Caki2 (cell line): ENCODE measurements at places on chromosomes 7 and 10. TPM values are rescaled to one million over a fixed set of nuclear protein-coding genes. Genes with fewer than 3 reads are reported as not detected.

SLC16A9 gene
- 4.9 and 8.9 TPM in 2 replicates for total RNA-seq

MRLN gene
- total RNA-seq: not detected in 2 replicates

ZNF727 gene
- not detected in 2 replicates for total RNA-seq

NT5C2 gene
- total RNA-seq: 24.6 and 30.0 TPM in 2 replicates

FAM180A gene
- total RNA-seq: 0.84 TPM in 1 of 2 replicates, not detected in the other

SH2D4B gene
- not detected in 2 replicates for total RNA-seq

GIMAP2 gene
- not detected in 2 replicates for total RNA-seq

- peak; percentile 15 for DNase-seq
Measured at GRCh38 chr10:76491216-76491615, 1059.8 kb downstream of the LRMDA start.

- no peak for DNase-seq
Measured at GRCh38 chr7:22802426-22802825, 20.2 kb downstream of the TOMM7 start.

DNA sequence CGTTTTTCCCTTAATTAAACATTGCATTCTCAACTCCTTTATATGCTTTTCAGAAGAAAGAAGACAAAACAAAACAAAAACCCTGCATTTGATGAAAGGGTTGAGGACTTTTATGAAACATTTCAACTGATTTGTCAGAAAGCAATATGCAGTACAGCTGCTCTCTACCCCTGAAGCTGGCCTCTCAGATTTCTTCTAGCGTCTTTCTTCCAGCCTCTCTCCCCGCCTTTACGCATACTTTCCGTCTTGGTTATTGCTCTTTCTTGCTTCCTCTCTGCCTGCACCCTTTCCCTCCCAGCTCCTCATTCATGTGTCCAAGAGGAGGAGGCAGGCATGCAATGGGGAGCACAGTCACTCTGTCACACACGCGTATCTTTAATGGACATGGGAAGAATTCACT is 91.0 kb upstream of the COL1A2 start:
- no peak for DNase-seq

GRCh38 chr7:98210513-98211220 is 572 bp upstream of the BHLHA15 start:
- no peak for DNase-seq

GRCh38 chr7:38478404-38478803 is 152.8 kb downstream of the AMPH start:
- DNase-seq: no peak

DNA sequence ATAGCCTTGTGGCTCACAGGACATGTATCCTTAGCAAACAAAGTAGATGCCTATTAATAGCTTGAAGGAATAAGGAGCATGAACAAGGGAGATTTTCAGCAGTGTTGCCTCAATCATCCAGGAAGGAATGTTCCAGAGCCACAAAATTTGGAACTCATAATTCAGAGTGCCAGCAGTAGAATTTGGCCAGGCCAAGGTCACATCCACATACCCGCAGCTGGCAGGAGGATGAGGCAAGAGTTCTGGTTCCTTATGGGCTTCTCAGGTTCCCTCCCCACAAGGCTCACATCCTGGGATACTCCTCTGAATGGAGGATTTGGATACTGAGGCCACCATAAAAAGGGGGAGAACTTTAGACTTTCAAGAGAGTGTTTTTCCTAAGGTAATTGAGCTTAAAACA is 45.8 kb downstream of the SUFU start:
- no peak for DNase-seq

- no peak for DNase-seq
Measured at GRCh38 chr10:113890769-113891168, 36.3 kb downstream of the NHLRC2 start.

DNA sequence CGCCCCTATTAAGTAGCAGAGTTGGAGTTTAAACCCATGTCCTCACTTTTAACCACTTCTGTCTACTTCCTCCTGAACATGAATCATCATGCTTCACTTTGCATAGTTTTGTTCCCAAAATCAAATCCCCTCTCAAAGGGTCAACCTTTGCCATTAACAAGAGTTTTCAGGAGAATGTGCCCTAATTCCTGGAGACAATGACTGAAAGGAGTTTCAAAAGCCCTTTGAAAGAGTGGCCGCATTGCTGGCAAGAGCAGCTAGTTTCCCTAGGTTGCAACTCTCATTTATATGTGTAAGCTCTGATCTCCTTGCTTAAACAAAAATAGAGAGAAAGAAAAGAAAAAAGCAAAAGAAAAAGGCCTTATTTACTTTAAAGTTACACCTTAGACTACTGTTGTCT is 9.2 kb downstream of the LGI1 start:
- no peak for DNase-seq

DNA sequence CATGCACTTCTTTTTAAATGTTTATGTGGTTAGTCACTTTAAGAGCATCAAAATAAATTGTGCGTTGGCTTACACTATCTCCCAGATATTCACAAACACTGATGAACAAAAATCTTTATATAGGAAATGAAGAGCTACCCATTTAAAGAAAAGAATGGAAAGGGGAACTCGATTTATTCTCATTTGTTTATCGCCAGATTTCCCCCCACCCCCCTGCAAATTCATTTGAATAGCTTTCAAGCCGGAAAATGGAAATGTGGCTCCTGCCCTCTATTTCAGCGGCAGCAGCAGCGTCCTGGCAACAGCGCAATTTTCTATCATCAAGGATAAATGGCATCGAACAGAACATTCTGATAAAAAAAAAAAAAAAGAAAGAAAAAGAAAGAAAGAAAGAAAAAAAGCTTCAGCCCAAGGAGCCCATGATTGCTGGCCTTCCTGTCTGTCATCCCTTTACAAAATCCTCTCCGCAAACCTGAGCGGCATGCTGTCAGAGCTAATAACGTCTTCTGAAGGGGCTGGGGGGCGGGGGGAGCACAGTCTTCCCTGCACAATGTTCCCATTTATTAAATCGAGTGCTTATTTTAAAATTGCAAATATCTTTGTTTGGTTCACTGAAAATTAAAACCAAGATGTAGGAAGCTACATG is 13.7 kb upstream of the DLX6 start:
- no peak for DNase-seq

DNA sequence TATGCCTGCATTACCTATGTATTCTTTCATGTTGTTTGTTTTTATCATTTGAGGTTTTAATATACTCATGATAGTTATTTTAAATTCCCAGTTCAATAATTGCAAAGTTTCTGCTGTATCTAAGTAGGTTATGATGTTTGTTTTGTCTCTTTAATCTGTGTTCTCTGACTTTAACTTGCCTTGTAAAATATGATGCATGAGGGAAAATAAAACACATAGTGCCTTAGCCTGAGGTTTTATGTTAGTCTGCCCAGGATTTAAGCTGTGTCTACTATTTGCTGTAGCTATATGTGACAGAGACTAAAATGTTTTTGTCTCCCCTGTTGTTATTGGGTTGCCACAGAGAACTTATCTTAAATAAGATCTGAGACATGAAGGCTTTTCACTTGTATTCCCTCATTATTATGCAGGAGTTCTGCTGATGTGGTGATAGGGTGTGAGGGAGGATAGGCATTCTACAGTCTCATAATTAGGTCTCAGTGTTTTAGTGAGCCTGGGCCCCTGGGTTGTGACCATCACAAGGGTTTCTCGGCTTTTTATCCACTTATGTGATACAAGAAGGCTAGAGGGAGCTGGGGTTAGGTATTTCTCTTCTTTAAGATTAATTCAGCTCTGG is 582.5 kb downstream of the CNTNAP2 start:
- no peak for DNase-seq

DNA sequence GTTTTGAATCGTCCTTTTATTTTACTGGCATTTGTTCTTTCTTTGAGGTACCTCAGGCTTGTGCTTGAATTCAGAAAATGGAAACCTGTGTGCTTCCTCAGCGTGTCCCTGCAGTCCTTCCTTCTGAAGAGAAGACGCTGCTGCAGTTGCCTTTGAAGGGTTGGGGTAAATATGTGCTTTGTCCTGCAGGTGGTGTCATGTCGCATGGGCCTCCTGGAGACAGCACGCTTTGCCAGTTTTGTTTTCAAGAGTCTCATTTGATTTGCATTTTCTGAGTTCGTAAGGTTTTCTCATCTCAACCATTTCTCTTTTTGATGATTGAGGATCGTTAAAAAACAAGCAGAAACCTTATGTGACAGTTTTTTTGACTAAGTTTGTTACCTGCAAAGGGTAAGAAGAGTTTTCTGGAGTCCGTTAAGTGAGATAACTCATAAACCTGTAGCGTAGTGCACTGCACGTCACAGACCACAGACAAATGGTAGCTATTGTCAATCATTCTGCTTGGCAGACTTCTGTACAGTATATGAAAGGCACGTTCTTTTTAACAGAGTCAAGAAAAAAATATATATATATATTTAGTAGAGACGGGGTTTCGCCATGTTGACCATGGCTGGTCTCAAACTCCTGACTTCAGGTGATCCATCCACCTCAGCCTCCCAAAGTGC is 57.0 kb downstream of the CDC123 start:
- DNase-seq: no peak

GRCh38 chr7:6228361-6229229 is 43.8 kb downstream of the CYTH3 start:
- no peak for DNase-seq

DNA sequence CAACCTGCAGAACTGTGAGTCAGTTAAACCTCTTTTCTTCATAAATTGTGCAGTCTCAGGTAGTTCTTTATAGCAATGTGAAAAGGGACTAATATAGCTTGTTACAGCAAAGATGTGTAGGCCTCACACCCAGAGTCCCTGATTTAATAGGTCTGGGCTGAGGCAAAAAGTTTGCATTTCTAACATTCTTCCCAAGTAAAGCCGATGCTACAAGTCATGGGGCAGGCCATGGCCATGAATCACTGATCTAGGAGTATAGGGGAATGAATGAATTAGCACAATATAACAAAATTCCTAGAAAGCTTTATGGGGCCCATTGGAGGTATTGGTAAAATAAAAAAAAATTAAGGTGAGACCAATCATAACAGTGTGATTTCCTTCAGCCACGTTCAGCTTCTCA is 11.5 kb upstream of the AASS start:
- no peak for DNase-seq

GRCh38 chr10:44477046-44477425 is 92.1 kb upstream of the CXCL12 start:
- DNase-seq: no peak

GRCh38 chr7:45574669-45575500 is 717 bp downstream of the ADCY1 start:
- peak; percentile 35 for DNase-seq

DNA sequence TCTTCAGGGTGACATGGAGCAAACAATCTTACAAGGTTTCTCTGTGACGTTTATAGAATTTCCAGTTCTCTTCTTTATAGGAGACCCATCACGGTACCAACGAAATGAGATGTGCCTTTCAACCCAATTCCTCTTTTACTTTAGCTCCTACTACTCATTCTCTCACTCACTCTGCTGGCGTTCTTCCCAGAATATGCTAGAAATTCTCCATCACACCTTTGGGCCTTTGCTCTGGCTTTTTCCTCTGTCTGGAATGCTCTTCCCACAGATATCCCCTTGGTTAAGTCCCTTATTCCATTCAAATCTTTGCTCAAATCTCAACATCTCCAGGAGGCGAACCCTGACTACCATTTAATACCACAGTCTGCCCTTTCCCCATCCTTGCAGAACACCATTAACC is 39.0 kb downstream of the SEMA3C start:
- DNase-seq: no peak

- no peak for DNase-seq
Measured at GRCh38 chr7:127896659-127897058, 134.6 kb downstream of the LRRC4 start.

DNA sequence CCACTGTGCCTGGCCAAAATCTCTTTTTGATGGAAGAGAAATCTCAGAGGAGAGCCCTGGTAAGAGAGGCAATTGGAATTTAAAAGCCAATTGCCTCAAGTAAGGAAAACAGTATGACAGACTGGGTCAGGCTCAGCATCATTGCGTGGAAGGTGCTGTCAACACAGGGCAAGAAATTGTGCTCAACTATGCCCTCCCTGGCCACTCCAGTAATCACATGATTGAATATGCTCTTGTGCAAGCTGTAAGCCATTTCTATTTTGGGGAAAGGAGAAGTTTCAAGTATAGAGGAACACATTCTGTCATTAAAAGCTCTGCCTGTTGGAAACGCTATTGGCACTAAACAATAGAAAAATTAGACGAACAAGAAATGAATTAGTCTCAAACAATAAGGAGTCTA is 1127.7 kb downstream of the REEP3 start:
- DNase-seq: no peak

DNA sequence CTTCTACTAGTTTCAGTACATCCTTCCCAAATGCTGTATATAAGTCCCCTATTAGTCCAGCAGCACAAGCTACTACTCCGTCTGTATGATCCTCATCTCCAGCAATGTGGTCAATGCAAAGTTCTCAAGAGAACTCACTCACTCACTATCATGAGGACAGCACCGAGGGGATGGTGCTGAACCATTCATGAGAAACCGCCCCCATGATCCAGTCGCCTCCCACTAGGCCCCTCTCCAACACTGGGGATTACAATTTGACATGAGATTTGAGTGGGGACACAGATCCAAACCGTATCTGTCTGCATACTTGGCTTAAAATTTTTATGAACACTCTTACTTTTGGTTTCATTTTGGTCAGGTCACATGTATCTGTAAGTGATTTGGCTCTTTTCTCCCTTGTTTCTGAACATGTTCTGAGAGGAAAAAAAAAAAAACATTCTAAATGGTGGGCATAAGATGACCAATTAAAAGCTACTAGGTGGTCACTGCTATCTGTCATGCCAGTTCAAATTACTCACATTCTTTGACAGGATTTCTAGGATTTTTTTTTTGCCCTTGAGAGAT is 60.1 kb downstream of the ZNF783 start:
- DNase-seq: no peak

DNA sequence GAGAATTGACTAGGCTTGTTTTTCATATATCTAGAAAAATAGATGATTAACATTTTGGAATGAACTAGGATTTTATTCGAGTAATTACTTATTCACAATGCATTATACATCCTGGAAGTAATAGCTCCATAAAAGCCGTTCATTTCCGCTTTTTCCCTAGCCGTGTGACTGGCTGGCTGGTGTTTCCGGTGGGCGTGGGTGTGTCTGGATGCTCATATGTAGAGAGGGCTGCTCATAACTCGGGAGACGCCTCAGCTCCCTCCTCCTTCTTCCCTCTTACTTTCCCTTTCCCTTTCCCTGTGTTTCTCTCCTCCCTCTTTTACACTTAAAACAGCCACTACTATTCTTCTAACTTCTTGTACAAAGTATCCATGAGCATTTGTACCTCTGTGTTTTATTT is 187.7 kb upstream of the VSTM2A start:
- DNase-seq: no peak

DNA sequence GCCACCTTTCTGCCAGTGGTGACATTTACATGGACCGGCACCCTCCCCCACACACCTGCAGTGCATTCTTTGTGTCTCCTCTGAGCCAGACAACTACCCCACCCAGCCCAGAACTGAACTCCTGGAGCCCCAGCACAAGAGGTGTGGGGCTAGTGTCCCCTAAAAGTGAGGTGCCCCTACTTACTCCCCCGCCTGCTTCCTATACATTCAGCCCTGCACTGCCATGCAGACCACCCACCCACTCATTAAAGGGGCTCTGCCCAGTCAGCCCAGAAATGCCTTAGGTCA is 1.9 kb downstream of the SAP25 start:
- DNase-seq: no peak
